Fibroblast of skin of abdomen (primary cell): ENCODE measurements at places on chromosomes 7 and 10.

DNA sequence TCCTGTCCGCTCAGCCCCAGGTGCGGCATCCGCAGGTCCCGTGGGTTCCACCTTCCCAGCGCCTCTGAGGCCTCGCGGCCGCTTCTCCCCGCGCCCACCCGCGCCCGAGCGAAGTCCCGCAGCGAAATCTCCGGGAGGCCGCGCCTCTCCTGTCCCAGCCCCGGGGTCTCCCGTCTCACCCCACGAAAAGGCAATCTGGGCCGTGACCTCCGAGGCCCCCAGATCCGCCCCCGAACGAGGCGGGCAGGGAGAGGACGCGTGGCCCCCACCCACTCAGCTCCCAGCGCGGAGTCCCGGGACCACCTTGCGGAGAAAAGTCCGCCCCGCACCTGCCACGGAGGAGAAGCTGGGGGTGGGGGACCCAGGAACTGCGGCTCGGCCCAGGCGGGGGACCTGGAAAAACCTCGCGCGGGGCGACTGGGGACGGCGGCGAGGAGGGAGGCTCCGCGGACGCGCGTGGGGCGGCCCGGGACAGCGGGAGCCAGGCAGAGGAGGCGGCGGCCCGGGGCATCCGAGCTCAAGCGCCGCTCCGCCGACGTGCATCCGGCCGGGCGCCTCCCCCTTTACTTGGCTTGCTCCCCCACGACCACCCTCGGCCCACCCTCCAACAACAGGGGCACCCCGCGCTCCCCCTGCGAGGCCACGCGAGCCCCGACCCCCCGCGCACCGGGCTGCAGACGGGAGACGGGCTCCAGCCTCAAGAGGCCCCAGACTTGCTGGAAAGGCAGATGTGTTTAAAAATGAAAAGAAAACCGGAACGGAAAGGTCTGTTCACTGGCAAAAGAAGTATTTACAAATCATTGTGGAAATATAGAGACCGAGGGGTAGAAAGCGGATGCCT lies 33.0 kb upstream of the RNF32 start:
- DNase-seq, result no peak

GRCh38 chr7:142436601-142437000 lies 178.7 kb upstream of the PRSS58 start:
- DNase-seq, result no peak

DNA sequence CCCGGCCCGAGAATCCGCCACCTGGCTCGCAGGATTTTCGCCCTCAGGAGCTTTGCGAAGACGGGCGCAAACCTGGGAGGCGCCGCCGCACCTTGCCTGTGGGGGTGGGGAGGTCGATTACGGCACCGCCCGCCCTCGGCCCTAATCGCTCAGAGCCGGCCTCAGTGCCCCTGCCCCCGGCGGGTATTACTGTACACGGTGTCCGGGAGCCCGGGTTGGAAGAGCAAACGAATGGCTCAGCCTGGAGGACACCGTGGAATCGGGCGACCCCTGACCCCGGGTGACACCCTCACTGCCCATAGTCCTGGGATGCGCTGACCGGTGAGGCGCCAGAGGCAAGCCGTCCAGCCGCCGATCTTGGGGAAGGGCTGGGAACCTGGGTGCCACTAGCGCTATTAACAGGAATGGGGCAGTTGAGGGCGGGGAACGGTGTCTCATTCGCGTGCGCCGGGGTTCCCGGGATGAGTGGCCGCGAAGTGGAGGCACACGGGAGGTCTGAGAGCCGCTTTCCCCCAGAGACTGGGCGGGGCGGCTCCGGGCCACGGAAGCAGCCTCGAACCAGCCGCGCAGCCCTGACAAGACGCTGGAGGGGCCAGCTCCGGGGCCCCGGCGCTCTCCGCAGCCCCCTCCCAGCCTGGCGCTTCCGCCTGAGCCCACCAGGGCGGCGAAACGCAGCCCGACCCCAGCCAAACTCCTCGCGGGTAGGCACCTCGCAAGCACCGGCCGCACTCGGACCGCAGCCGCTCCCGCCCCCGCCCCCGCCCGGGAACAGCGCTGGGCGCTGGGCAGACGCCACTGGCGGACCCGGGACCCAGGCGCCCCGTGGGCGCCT lies 167.5 kb downstream of the NRF1 start:
- DNase-seq, result no peak

- DNase-seq, result no peak
Observed at GRCh38 chr7:150971242-150972022, 6.7 kb downstream of the KCNH2 start.

DNA sequence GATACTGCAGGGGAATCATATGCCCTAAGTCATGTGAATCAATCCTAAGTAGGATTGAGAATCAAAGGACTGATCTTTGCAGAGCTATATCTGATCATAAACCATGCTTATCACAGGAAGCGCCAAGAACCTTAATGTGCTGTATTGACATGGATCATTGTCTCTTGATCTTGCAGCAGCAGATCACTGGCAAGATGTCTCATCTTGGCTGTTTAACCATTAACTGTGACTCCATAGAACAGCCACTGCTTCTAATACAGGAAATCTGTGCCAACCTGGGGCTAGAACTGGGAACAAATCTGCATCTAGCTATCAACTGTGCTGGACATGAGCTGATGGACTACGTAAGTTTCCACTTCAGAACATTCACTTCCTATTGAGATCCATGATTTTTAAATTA lies 21.6 kb downstream of the ENO4 start:
- DNase-seq, result no peak

DNA sequence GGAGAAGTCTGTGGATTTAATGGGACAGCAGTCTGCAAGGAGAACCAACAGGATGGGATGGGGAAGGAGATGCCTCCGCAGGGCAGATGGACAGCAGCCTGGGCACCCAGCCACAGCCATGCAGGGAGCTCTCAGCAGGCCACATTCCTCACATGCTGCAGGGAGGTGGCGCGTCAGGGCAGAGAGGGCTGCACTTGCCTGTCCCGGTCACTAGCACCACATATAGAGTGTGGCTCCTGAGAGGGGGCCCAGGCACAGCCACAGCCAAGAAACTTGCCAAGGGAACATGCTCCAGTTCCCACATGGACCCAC lies 86.8 kb upstream of the ZMIZ1 start:
- no peak for DNase-seq
